ENCODE measurements at places on chromosomes 4 and X.

- no peak for DNase-seq
Measured at GRCh38 chr4:151202851-151203455, 74.0 kb upstream of the PRSS48 start.

- DNase-seq = no peak
Measured at GRCh38 chr4:53608242-53608641, 17.0 kb upstream of the LNX1 start.

GRCh38 chrX:129762448-129762847 lies 17.3 kb upstream of the SASH3 start:
- DNase-seq = no peak

DNA sequence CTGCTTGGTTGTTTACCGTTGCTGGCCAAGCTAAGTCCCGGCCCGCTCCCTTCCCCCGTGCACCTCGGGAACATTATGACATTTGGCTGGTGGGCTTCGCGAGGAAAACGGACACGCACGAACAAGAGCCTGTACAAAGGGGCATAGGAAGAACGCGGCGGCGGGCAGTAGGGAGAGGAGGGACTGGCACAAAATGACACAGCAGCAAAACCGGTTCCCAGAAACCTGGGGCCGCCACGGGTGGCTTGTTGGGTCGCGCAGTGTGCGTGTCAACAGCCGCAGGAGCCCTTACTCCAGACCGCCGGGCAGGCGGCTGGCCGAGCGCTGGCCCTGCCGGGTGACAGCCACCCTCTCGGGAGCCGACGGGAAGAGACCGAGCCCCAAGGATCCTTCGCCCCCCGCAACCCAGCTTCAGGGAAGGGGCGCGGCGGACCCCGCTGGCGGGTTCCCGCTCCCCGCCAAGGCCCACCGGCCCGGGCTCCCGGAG lies 1.6 kb upstream of the LIN54 start:
- peak; percentile 52 for DNase-seq

DNA sequence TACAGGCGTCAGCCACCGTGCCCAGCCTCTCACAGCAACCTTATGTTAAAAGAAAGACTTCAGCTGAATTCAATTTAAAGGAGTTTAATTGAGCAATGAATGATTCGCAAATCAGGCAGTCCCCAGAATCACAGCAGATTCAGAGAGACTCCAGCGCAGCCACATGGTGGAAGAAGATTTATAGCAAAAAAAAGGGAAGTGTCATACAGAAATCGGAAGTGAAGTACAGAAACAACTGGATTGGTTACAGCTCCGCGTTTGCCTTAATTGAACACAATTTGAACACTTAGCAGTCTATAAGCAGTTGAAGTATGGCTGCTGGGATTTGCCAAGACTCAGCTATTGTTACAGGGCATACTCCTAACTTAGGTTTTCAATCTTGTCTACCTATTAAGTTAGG lies 19.8 kb downstream of the CENPVL3 start:
- DNase-seq = no peak

GRCh38 chrX:134669378-134670098 lies 11.3 kb upstream of the PLAC1 start:
- DNase-seq = no peak

- DNase-seq = no peak
Measured at GRCh38 chr4:163165217-163166017, 1.3 kb downstream of the NAF1 start.

GRCh38 chrX:8049827-8050226 lies 121.2 kb downstream of the VCX2 start:
- no peak for DNase-seq

DNA sequence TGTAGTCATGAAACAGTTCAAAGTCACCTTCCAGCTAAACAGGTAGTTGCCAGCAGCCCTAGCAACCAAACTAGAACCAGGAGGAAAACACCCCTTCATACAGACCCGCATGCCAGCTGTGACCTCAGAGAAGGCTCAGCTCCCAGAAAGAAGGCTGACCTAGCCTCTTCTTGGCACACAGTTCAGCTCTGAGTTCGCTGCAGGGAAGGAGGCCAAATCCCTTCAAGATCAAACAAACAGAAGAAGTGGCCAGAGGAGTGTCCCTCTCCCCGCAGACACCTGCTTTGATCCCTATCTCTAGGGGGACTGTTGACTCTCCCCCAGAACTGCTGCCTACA lies 56.0 kb downstream of the HADH start:
- DNase-seq = no peak

DNA sequence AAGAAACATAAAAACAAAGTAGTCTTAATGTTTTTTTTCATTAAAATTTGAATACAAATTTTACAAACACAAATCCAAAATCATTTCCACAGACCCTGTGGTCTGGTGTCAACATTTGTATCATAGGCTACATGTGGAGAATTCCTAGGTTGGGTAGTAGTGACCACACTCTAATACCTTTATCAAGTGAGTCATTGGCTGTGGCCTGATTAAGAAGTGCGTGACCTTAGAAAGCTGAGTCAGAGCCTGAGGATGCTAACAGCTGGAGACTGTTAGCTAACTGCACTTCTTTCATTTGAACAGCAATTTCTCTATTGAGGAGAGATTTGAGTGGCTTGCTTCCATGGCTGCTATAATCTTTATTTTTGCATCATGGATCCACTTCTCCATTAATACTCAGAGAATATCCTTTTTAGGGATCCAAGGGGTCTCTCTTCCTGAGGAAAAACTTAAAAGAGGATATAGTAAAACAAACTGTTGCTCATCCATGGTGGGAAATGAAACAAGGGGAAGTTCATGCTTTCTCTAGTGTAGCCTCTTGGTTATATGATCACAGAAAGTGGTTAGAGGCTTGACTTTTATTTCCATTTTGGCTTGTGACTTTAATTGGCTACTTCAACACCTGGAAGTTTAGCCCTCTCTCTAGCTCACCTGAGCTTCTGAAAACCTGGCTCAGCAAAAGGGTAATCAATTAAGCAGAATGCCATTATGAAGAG lies 335.8 kb downstream of the PABPC4L start:
- DNase-seq = no peak

DNA sequence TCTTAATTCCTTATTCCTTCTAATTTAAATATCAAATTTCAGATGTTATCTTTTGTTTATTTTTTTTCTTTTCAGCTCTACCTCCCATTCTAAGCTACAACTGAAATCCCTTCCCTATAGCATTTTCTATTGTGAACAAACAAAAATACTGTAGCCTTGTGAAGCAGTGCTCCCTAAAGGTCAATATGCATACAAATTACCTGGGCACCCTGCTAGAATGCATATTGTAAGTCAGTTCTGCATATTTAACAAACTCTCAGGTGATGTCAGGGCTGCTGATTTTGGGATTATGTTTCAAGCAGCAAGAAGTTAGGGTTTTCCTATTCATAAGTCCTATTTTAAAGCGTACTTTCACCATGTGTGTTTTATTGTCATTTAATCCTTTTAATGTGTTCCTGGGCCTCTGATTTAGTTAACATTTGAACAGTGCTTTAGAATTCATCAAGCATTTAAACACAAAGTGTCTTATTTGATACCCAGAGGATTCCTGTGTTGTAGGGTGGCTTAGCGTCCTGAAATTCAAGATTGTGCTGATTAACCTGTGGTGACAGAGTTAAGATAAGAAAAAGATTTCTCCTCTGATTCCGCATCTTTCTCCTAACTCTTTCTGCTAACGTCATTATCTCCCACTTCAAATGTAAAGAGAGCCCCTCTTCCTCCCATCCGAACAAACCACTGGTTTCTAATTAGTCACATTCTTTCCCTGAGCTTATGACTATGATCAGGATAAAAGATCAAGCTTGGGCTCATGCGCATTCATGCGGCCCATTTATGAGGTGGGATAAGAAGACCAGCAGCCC lies 221.3 kb downstream of the ANK2 start:
- no peak for DNase-seq

DNA sequence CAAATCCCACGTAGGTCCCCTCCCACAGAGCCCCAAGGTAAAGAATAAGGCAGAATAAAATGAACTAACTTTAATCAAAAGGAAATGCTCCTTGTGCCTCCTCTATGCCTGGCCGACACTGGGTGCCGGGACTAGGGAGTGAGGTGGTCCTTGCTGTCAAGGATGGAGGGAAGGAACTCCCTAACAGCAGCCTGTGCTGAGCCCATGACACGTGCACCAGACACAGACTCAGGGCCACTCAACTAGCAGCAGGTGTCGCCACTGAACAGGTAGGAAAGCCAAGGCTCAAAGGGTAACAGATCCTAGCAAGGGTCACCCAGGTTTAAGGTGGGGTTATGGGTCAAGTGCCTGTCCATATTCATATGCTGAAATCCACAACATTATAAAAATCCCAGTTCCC lies 29.2 kb downstream of the MSX1 start:
- no peak for DNase-seq

- DNase-seq = no peak
Measured at GRCh38 chr4:125760956-125761355, 446.2 kb downstream of the FAT4 start.

DNA sequence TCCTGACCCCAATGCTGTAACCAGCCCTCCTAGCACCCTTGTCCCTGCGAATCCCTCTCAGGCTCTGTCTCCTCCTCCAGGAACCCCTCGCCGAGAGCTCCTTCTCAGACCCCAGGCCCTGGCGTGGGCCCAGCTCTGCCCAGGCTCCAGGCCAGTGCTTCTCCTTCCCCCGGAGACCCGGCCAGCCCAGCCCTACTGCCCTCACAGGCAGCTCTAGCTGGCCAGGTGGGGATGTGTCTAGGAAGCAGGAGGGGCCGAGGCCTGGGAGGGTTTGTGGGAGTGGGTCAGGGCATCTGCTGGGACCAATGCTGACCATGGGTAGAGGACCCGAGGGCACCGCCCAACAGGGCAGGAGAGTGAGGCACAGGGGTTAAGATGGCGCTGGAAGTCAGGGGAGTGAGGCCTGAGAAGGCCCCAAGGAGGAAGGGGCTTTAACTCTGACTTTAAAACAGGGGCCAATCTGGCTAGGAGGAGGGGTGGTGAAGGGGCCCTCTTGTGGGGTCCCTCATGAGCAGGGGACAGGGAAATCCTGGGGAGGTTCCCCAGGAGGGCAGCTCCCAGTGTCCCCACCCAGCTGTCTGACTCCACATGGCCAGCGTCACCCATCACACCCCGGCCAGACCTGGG lies 64.7 kb upstream of the NKX1-1 start:
- no peak for DNase-seq

- no peak for DNase-seq
Measured at GRCh38 chrX:23773601-23774175, 9.3 kb upstream of the SAT1 start.

DNA sequence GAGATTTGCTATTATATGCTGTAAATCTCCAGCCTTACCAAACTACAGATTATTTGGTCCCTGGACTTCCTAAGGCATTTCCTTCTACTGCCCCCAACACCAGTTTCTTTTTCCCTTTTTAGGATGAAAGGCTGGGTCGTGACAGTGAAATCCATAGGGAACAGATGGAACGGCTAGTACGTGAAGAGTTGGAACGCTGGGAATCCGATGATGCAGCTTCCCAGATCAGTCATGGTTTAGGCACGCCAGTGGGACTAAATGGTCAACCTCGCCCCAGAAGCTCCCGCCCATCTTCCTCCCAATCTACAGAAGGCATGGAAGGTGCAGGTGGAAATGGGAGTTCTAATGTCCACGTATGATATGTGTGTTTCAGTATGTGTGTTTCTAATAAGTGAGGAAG lies 67.9 kb downstream of the PKD2 start:
- no peak for DNase-seq

DNA sequence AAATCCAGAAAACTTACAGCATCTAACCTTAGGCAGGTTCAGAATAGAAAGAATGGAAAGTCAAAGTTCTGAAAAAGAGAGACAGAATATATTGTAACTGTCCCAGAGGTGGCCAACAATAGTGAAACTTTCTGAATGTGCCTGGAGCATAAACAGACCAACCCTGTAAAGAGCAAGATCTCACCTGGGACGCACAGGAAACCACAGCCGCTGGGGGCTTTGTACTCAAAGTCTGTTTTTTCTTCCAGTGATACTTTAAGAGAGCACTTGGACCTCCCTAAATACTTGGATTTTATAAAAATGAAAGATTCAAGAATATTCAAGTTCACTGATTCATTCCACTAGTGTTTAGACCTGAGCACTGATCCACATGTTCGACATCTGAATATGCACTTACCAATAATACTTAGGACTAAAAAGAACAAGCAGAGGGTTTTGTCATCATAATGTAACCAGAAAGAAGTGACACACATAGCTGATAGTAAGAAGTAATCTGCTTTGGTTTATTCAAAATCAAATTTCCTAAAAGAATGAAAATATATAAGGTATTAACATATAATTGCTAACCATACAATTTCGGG lies 35.3 kb downstream of the ARAP2 start:
- no peak for DNase-seq

DNA sequence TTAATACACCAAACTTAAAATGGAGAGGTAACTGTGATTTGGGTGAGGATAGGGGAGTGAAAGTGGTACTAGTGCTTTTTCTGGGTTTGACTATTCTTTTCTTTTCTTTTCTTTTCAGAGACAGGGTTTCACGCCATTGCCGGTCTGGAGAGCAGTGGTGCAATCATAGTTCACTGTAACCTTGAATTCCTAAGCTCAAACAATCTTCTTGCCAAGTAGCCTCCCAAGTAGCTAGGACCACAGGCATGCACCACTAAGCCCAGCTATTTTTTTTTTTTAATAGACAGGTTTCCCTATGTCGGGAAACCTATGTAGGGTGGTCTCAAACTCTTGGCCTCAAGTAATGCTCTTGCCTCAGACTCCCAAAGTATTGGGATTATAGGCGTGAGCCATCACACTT lies 3.0 kb upstream of the ARMCX4 start:
- DNase-seq = no peak

GRCh38 chr4:8431553-8431952 lies 9.0 kb downstream of the ACOX3 start:
- DNase-seq = no peak

DNA sequence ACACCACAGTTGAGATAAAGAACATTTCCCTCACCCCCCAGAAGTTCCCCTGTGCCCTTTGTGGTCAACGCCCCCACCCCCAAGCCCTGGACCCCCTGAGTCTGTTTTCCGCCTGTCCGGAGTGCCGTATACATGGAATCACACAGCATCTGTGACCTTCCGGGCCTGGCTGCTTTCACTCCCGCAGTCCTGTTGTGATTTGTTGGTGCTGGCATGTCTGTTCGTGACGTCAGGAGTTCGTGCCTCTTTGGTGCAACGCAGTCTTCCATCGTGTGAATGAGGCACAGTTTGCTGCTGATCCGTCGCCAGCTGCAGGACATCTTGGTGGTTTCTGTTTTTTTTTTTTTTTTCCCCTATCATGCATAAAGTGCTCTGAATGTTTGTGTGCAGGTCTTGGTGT lies 62.1 kb downstream of the PSAPL1 start:
- DNase-seq = no peak

GRCh38 chr4:108255203-108255747 lies 86.5 kb upstream of the LEF1 start:
- DNase-seq = no peak

- no peak for DNase-seq
Measured at GRCh38 chrX:18649498-18649951, 22.4 kb downstream of the RS1 start.

DNA sequence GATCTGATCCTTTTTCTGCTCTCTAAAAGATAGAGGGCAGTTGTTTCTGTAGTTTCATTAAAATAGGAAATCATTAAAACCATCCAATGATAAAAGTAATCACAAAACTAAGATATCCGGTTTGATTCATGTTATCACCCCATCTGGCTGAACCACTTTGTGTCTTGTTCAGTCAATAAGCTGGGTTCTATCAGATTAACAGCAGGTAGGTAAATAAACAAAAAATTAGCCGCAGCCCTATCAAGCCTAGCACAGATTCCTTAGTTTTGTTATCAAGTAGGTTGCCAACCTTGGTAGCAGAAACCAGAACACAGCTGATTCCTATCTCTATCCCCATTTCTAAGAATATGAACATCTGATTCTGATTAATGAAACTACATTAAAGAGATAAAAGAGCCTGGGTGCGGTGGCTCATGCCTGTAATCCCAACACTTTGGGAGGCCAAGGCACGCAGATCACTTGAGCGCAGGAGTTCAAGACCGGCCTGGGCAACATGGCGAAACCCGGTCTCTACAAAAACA lies 118.6 kb upstream of the PLAC1 start:
- DNase-seq = no peak

Measured in hematopoietic multipotent progenitor cell treated with erythropoietin and hydrocortisone succinate and interleukin-3 and kit ligand, for 17 days (in vitro differentiated cells).